Caudate nucleus (tissue), 63 donors: ENCODE measurements at places on chromosomes 12 and 14.

GRCh38 chr12:131617596-131618302, 93.1 kb upstream of the SFSWAP start:
- no peak for DNase-seq

GRCh38 chr12:106647793-106648514, 65.2 kb downstream of the RFX4 start:
- no peak for DNase-seq

- DNase-seq: no peak
Measured at GRCh38 chr14:83874662-83875061, 1655.3 kb upstream of the FLRT2 start.

DNA sequence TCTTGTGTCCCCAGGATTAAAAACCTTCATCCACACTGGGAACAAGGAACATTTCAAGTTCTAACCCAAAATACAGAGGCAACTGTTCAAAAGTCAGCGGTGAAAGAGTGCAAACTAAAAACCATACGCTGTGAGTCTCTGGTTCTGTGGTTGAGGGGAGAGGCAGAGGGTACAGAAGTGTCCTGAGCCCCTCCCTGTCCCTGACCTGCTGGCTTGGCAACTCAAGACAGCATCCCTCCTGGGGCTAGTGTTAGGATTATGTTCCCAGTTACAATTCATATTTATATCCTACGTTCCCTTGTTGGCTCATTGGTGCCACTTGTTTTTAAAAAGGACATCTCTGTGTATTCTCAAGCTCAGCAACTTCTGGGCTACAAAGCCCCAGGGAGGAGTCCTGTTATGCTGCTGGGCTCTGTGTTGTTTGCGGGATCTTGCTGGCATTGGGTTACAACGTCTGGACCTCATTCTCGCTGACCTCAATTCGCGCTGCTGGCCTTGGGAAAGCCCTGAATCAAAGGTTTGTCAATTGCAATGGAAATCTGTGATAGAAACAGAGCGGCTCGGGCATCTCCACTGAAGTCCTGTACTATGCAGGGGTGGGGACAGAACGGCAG, 420.8 kb downstream of the FUT8 start:
- DNase-seq: no peak
